ENCODE measurements at places on chromosomes 6 and 20.

DNA sequence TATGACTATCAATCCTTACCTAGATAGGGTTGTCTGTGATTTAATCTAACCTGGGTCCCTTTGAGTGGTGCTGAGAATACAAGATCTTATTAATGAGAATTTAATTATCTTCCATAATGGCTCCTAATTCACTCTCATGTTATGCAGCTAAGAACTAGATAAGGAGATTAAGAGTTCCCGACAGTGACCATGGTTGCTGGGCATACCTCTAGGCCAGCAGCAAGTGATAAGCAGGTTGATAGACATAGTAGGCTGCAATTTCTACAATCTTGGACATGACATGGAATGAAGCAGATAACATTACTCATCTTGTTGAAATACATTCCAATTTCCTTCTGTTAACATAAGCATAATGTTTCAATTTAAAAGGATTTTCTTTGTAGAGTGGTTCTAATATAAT lies 27.1 kb downstream of the SPACA1 start:
- DNase-seq = no peak

DNA sequence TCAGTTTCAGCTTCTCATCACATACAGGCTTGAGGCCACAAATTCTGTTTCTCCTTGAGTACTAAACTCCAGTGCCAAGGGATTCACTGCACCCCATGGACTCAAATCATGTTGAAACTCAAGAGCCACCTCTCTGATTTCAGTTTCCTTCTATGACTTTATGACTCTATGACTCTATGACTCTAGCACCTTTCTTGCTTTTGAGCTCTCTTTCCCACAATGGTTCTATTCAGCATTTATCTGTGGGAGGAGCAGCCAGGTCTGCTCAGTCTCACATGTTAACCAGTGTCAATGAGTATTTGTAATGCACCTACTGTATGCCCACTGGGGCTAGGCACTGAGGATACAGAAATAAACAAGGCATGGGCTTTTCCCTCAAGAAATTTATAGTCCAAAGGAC lies 14.6 kb upstream of the SLC22A2 start:
- DNase-seq = no peak

DNA sequence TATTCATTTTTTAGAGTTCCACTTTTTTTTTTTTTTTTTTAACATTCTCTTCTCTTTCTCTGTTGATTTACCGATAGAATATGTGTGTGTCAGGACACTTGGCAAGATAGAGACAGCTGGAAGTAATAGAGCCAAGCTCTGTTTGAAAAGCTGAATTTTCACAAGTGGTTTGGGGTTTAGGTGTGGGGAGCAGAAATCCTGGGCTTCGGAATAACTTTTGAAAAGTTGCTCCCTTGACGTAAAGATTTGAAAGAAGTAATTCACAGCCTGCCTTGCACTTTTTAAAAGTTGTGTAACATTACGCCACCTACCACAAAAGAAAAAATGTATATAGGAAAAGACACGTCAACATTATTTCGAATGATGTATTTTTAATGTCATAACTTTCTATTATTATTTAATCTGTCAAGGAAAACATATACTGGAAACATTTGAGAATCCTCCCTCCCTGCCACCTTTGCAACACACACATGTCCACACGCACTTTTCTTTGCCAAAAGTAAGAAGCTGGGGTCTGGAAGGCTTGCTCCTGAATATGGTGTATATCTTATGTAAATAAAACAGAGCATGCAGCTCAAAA lies 917.9 kb downstream of the KIF16B start:
- DNase-seq = no peak

- DNase-seq = no peak
Measured at GRCh38 chr6:121694801-121695251, 259.4 kb downstream of the GJA1 start.

DNA sequence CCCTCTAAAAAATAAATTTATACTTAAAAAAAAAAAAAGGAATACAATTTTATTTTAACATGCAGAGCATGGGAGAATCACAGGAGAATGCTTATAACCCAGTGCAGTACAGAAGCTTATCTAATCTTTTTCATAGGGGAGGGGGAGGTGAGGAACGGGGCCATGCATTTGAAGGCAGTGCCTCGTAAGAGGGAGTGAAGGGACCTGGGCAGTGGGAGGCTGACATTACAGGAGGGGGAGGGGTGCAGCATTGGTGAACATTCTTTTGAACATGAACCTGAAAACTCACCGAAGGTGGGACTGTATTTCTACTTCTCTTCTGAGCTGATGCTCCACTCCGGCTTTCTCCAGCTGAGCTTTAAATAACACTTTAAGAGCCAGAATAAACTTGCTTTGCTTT lies 9.3 kb downstream of the AURKA start:
- no peak for DNase-seq

DNA sequence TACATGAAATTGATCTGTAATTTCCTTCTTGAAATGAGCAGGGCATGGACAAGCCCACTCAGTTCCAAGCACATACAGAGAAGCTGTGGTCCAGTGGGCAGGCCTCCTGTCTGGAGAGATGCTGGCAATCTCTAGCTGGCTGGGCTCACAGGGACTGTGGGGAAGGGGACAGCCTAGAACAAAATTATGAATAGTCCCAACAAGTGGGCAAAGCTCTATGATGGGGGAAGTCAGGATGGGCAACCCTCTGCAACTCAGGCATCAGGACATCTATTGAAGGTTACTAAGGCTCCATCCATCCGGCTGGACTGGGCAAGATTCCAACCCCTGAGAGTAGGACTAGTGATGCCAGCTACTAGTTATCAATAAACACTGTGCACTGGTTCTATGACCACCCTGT lies 40.9 kb downstream of the TRERF1 start:
- DNase-seq = no peak

- DNase-seq = no peak
Measured at GRCh38 chr20:12287575-12287974, 369.9 kb downstream of the BTBD3 start.

- no peak for DNase-seq
Measured at GRCh38 chr6:111767752-111768430, 105.4 kb downstream of the FYN start.

GRCh38 chr6:119308991-119309657 lies 40.4 kb downstream of the MAN1A1 start:
- DNase-seq = peak; percentile 92

GRCh38 chr20:420721-421574 lies 12.8 kb downstream of the RBCK1 start:
- peak; percentile 66 for DNase-seq

GRCh38 chr20:34762031-34762555 lies 57.9 kb downstream of the TP53INP2 start:
- DNase-seq = no peak

DNA sequence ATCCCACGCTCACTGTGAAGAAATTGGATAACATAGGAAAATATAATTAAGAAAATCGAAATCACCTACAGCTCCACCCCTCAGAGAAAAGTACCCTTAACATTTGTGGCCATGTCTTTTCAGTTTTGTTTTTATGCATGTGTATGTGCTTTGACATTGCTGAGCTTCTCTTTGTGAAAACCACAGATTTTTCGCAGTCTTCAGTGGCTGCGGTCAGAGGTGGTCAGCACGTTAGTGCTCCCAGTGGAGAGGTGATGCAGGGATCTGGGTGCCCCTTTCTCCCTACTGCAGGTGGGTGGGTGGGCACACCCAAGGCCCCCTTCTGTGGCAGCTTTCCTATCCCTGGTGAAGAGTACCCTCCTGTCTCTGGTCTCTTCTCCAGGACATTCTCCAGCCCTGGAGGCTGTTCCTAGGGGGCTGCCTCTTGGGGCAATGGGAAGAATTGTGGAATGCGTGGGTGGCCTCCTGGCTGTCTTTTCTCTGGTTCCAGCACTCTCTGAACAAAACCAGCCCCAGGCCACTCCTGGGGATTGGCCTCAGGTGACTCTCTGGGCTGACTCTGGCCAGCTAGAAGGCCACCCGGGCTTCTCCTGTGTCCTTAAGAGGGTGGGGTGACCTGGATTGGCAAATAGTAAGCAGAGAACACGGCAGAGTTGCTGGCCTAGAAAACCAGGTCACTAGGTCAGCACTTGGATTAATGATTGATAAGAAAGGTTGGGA lies 49.8 kb upstream of the FANCE start:
- no peak for DNase-seq
